ENCODE measurements at places on chromosomes 3 and 15. TPM values are rescaled to one million over a fixed set of nuclear protein-coding genes. Genes with fewer than 3 reads are reported as not detected.

DNASE1L3 gene
- not detected for total RNA-seq

TRPM1 gene
- not detected for total RNA-seq

ZBED2 gene
- total RNA-seq = not detected

HIGD2B gene
- total RNA-seq = not detected

SAMD7 gene
- total RNA-seq = not detected

HOMER2 gene
- total RNA-seq = 0.50 TPM

GOLGA6L10 gene
- under 0.01 TPM for total RNA-seq

FILIP1L gene
- total RNA-seq = 12.6 TPM

CYP19A1 gene
- not detected for total RNA-seq

ACOX2 gene
- 6.4 TPM for total RNA-seq

CCDC39 gene
- not detected for total RNA-seq

GADL1 gene
- total RNA-seq = not detected

TTC21A gene
- total RNA-seq = 0.59 TPM

H1-8 gene
- not detected for total RNA-seq

LTF gene
- not detected for total RNA-seq

RTP1 gene
- total RNA-seq = not detected

MYRIP gene
- not detected for total RNA-seq

SRPRB gene
- total RNA-seq = 38.2 TPM

GOLGA6A gene
- total RNA-seq = not detected

CPNE4 gene
- not detected for total RNA-seq

HRG gene
- total RNA-seq = not detected

GOLGA8S gene
- total RNA-seq = not detected

GALNT15 gene
- 10.4 TPM for total RNA-seq

CNOT10 gene
- 17.0 TPM for total RNA-seq

SH2D7 gene
- total RNA-seq = not detected

SLC24A5 gene
- total RNA-seq = not detected

ITIH1 gene
- total RNA-seq = not detected

GOLGA6L7 gene
- not detected for total RNA-seq

FETUB gene
- total RNA-seq = not detected

EPHA6 gene
- 0.17 TPM for total RNA-seq

CCRL2 gene
- not detected for total RNA-seq
